ENCODE measurements at places on chromosomes 16 and 17.

DNA sequence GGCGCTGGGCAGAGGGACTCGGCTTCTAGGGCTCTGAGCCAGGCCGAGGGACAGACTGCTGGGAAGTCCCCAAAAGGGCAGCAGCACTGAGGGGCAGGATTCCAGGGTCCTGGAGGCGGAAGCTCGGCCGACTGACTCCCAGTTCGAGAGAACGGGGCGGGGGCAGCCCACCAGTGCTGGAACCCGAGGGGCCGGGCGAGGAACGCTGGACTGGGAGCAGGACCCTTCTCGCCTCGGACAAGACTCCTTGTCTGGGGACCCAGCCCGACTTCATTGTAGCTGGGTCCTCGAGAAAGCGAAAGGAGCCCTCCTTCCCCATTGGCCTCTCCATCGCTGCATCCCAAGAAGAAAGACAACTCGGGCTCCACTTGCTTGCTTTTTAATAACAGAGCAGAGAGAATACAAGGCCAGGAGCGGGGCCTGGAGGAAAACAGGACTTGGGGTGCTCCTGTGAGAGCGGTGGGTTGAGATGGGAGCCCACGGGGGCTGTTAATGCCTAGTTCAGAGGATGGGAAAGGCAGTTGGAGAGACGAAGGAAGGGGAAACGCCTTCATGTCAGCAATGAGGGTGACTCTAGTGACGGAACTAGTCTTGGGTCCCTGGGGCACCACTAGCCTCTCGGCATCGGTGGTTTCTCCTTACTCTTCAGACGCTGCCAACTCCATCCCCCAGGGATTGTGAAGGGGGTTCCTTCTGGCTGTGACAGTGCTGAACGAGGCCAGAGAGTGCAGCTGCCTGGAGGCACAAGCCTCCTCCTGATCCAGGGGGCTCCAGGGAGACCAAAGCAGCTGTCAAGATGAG is 492 bp upstream of the CAMTA2 start:
- DNase-seq = no peak

GRCh38 chr16:1832838-1833454 is 5.9 kb downstream of the FAHD1 start:
- DNase-seq = no peak

DNA sequence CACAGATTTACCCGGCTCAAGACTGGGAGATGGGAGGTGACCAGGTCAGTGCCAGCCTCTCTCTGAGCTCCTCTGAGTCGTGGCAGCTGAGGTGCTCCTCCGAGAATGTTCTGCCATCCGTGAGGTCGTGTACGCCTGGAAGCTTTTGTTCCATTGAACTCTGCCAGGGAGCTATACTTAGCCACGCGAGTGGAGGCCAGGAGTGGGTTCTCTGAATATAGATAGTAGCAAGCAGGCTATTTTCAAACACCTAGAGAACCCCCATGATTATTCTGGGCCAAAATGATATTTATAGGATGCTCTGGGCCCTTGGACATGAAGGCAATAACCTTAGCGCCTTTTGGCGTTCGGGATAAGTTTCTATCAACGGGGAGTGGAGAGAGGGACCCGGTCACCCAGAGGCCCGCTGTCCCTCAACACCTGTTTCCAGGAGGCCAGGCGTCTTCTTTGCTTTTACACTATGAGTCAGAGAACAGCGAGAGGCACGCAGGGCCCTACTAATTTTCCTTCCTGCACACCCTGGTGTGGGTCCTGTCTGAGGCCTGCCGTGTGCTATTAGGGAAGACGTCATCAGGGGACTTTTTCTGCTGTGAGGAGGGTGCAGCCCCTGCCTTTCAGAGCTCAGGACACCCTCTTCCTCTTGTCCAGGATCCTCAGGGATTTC is 11.0 kb upstream of the MVD start:
- DNase-seq = no peak

DNA sequence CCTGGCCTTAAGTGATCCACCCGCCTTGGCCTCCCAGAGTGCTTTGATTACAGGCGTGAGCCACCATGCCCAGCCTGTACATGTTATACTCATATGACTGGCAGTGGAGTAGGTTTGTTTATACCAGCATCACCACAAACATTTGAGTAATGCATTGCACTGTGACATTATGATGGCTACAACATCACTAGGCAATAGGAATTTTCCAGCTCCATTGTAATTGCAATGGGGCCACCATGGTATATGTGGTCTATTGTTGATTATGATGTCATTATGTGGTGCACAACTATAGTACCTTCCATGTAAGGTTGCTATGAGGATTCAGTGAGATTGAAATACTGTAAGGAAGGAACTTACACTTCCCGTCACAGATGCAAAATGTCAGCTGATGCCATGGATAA is 168.9 kb downstream of the COPRS start:
- DNase-seq = no peak

DNA sequence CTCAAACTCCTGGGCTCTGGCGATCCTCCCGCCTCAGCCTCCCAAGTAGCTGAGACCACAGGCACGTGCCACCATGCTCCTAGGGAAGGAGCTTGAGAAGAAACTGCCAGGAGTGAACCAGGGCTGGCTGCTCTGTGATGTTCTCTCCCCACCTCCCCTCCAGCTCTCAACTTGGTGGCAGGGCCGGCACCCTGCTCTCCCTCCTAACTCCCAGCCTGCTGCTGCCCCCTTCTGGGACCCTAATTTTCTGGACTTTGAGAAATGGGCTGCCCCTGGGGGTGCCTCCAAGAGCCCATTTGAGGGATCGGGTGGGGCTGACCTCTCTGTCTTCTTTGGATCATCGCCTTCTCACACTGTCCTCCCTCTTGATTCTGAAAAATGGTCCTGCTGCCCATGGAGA is 14.9 kb upstream of the STAT3 start:
- no peak for DNase-seq

- no peak for DNase-seq
Measured at GRCh38 chr17:19664136-19664820, 15.7 kb downstream of the ALDH3A2 start.

- no peak for DNase-seq
Measured at GRCh38 chr16:54685682-54686081, 245.0 kb upstream of the IRX5 start.

DNA sequence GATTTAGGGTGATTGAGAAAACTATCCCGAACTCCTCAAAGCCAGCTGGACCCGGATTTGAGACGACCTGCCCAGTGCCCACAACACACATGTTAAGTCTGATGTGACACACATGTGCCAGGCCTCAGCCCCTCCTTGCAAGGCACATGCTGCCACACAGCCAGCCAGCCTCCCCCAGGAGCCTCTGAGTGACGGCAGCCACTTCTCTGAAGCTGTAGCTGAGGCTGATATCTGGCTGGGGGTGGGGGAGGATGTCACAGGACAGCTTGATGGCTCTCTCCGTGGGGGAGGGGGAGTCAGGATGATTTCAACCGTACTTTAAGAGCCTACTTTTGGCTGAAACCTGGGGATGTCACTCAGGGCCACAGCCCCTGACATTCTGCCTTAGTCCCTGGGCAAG is 40.9 kb downstream of the SRCIN1 start:
- DNase-seq = no peak

GRCh38 chr17:81996232-81996756 is 18.9 kb downstream of the ASPSCR1 start:
- no peak for DNase-seq

DNA sequence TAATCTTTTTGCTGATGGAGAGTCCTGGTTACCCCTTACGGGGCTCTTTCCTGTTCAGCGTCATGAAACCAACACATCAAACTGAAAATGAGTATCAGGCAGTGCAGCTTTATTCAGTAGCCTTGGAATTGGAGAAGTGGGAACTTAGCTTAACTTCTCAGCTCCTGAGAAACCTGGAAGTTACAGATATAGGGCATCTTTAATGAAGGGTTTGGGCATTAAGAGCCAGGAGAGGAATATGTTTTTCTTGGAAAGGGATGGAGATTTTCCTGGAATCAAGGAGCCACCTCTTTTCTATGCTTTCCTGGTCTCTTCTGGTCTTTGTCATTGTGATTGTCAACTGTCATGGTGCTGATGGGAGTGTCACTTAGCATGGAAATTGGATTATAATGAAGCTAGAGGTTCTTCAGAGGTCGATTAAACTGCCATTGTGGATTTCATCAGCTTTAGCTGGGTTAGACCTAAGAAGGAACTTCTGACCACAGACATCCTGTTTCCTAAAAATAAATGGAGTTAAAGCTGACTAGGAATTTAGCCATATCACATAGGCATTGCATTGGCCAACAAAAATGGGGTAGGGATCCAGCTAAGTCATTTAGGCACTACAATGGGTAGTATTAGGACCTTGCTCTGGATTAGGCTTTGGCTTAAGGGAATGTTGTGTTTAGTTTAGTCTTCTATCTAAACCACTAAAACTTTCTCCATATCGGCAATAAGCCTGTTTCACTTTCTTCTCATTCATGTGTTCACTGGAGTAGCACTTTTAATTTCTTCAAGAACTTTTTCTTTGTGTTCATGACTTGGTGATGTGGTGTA is 186.4 kb downstream of the BCAS3 start:
- no peak for DNase-seq

GRCh38 chr17:39607057-39607850 is 466 bp downstream of the NEUROD2 start:
- DNase-seq = no peak

DNA sequence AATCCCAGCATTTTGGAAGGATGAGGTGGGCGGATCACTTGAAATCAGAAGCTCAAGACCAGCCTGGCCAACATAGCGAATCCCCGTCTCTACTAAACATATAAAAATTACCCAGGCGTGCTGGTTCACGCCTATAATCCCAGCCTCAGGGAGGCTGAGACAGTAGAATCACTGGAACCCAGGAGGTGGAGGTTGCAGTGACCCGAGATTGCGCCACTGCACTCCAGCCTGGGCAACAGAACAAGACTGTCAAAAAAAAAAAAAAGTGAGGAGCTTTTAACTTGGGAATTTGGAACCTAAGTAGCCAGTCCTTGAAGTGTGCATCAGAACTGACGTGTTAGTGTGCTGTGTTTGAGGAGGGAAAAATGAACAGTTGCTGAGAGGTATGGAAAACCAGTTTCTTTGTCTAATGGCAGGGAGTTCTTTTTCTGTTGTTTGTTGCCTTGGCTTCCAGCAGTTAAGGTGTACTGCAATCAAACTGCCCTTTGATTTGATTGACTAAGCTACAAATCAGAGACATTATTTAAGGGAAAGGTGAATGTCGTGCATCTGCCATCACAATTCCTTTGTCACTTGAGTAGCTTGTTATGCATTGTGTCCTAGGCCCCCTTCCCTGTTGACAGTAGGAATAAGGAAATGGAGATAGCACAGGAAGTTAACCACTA is 8.6 kb upstream of the DUSP14 start:
- no peak for DNase-seq

DNA sequence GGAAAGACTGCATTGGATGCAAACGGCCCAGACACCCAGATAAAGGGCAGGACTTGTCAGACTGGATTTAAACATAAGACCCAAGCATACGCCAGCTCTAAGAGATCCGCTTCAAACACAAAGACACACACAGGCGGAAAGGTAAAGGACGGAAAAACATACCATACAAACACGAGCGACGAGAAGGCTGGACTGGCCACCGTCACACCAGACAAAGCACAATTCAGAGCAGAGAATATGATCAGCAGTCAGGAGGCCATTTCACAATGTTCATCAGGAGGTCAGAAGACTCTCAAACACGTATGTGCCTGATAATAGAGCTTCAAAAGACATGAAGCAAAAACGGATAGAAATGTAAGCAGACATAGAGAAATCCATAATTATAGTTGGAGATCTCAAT is 84.9 kb upstream of the GNG13 start:
- no peak for DNase-seq

DNA sequence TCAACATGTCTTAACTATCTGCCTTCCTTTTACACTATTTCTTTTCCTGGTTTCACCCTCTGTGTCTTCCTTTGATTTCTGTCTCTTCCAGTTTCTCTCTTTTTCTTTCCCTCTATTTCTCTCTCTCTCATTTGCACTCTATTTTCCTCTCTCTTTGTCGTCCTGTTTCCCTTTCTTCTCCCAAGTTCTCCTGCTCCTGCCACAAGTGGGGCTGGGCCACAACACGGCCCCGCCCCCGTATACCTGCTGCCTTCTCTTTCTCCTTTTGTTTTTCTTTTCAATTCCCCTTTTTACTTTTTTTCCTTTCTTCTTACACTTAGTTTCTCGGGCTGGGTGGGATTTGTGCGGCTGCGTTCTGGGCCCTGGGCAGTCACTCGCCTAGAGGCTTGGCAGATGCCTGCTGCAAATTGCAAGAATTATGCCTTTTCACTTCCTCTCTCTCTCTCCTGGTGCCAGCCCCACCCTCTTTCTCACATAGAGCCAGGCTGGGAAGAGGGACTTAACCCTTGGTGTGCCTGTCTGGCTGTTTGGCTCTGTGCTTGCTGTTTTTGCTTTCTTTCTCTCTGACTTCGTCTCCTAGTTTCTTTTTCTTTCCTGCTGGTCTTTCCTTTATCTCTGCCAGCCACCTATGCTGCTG is 2139.4 kb downstream of the TP53TG3F start:
- DNase-seq = no peak

DNA sequence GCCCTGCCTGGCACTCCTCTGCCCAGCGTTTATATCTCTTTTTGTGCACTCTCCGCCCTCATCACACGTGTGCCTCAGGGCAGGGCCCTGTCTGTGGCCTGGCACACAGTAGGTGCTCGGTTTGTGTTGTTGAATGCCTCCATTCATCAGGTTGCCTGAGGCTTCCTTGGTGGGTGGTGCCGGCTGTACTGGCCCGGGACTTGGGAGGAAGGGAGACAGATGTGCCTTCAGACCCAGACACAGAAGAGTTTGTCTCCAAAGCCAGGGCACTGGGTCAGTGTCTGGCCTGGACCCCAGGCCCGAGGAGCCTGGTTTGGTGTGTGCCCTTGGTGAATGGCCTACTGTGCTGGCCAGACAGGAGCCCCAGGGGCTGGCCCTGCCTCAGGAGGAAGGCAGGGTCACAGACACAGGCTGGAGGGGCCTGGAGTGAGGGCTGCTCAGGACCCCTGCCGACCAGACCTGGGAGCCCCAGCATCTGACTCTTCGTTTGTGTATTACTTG is 71.6 kb downstream of the RAI1 start:
- DNase-seq = no peak

DNA sequence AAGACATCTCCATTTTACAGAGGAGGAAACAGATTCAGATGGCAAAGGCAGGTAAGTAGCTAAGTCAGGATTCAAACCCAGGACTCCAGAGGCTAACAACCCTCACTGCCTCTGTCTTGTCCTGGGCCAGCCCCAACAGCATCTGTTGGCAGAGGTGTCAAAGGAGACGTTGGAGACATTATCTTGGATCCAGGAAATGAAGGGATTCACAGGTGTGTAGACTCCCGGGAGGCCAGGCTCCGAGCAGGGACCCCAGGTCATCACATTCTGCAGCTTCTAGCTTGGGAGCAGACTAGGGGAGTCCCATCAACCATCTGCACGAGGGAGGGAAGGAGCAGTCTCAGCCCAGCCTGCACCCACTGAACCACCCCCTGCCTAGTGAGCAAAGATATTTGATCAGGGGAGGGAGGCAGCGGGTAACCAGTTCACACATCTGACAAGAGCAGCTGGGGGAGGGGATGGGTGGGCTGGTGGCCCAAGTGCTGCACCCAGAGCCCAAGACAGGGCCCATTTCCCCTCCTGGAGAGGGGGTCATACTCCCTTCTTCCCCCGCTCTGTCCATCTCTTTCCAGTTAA is 1.0 kb upstream of the B9D1 start:
- no peak for DNase-seq

- DNase-seq = no peak
Measured at GRCh38 chr16:15610369-15610871, 32.5 kb downstream of the MARF1 start.
